ENCODE measurements at places on chromosomes 3 and 15.
A peak's percentile ranks its signal among the peaks of the same experiment; 100 is the strongest.

GRCh38 chr15:57079931-57080620 lies 161.6 kb downstream of the TCF12 start:
- H3K27ac ChIP-seq = no peak overlapping the region
- no peaks in the 10 kb centered on the region for H3K36me3 ChIP-seq
- H3K4me1 ChIP-seq = peaks cover 16% of the 10 kb centered on the region
- H3K4me3 ChIP-seq = no peak overlapping the region
- no peaks in the 10 kb centered on the region for H3K27me3 ChIP-seq
- DNase-seq = no peak

DNA sequence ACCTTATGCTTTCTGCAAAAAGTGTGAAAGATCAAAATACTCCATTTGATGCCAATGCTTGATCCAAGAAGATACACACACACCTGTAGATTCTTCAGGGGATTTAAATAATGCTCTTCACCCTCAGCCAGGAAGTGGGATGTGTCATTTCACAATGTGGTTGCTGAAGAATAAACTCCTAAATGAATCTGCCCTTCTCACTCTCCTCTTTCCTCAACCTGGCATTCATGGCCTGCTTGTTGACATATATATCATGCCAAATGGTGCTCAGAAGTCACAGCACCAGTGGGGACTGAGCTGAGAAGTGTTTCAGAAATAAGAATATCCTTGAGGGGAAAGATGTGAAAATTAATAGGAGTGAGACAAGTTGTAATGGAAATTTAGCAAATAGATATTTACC lies 146.6 kb upstream of the ARHGEF26 start:
- no peak overlapping the region for H3K27ac ChIP-seq
- H3K36me3 ChIP-seq = no peaks in the 10 kb centered on the region
- no peaks in the 10 kb centered on the region for H3K27me3 ChIP-seq

- H3K36me3 ChIP-seq = no peaks in the 10 kb centered on the region
- peaks cover 3% of the 10 kb centered on the region for H3K27me3 ChIP-seq
- H3K27ac ChIP-seq = no peak overlapping the region
- no peak for DNase-seq
- no peaks in the 10 kb centered on the region for H3K4me1 ChIP-seq
These were observed 8.2 kb downstream of the SLC27A2 start for GRCh38 chr15:50190166-50190570.

DNA sequence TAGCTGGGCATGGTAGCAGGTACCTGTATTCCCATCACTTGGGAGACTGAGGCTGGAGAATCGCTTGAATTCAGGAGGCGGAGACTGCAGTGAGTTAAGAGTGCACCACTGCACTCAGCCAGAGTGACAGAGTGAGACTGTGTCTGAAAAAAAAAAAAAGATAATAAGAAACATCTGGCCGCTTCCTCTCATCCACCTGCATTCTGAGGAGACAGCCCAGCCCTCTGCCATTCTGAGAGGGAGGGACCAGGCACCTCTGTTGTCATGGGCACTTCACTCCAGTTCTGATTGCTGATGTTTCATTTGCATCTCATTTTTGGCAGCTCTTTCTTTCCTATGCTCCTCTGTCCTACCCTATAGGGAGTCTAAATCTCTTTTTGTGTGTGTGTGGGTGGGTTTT lies 36.4 kb upstream of the GSK3B start:
- no peaks in the 10 kb centered on the region for H3K4me1 ChIP-seq
- no peaks in the 10 kb centered on the region for H3K36me3 ChIP-seq
- no peak for DNase-seq
- H3K27me3 ChIP-seq = no peaks in the 10 kb centered on the region
- H3K27ac ChIP-seq = no peak overlapping the region
- no peak overlapping the region for H3K4me3 ChIP-seq

GRCh38 chr15:75164625-75165350 lies 36.9 kb upstream of the C15orf39 start:
- no peaks in the 10 kb centered on the region for H3K36me3 ChIP-seq
- no peak overlapping the region for H3K27ac ChIP-seq
- H3K27me3 ChIP-seq = no peaks in the 10 kb centered on the region
- no peak overlapping the region for H3K4me3 ChIP-seq
- no peak for DNase-seq

DNA sequence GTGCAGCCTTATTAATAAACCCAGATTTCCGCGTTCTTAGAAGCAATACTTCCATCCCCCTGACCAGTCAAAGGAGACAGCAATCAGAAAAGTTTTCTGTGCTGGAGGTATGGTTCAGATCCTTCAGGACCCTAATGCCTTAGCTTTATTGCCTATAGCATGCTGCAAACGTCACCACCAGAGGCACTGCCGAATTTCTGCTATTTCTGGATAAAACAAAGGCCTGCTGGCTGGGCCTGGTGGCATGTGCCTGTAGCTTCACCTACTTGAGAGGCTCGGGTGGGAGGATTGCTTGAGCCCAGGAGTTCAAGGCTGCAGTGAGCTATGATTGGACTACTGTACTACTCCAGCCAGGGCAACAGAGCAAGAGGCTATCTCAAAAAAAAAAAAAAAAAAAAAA lies 407.2 kb downstream of the FOXP1 start:
- DNase-seq = no peak
- H3K4me3 ChIP-seq = no peak overlapping the region
- no peaks in the 10 kb centered on the region for H3K27me3 ChIP-seq
- no peak overlapping the region for H3K27ac ChIP-seq
- peaks cover 7% of the 10 kb centered on the region for H3K4me1 ChIP-seq

DNA sequence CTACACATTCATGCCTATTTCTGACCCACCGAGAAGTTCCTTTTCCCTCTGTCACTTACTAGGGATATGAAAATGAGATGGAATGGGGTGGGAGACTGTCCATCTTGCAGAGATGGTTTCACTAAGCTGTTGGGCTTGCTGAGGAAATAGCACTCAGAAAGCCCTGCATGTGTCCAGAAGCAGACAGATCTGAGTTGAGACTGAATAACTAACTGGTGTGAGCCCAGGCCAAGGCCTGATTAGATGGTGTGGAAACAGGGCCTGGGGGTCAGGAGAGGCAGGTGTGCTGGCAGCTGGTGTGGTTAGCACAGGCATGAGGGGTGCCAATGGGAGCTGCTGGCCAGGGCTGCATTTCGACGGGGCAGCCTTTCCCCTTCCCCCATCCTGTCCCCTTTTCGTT lies 72.1 kb downstream of the CLSTN2 start:
- no peak overlapping the region for H3K4me3 ChIP-seq
- H3K27ac ChIP-seq = no peak overlapping the region
- no peaks in the 10 kb centered on the region for H3K27me3 ChIP-seq
- H3K4me1 ChIP-seq = peaks cover 7% of the 10 kb centered on the region

DNA sequence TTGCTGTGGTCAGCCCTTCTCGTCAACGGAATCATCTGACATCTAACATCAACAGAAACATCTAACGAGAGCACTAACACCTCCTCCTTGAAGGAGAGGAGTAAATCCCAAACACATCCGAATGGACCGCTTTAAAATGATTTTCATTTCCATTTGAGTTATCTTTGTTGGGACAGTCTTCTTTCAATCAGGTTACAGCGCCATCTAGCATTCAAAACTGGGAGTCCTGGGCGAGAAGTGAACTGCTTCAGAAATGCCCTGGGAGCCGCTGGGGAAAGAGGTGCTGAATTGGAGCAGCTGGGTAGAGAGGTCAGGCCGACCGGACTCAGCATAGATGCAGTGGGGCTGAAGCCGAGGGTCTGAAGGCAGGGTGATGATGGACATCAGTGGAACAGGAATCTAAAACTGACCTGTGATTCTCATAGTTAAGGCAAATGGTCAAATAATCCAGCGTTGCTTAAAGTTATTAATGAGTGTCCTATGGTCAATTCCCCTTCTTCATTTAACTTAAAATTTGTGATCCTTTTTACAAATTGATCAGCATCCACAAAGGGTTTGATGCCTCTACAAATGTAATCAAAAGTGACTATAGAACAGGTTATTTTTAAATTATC lies 170.0 kb upstream of the NDN start:
- DNase-seq = peak; percentile 34
- no peaks in the 10 kb centered on the region for H3K27me3 ChIP-seq
- H3K36me3 ChIP-seq = no peaks in the 10 kb centered on the region
- no peak overlapping the region for H3K27ac ChIP-seq
- H3K4me1 ChIP-seq = no peaks in the 10 kb centered on the region
- H3K4me3 ChIP-seq = no peak overlapping the region

- H3K36me3 ChIP-seq = no peaks in the 10 kb centered on the region
- no peak overlapping the region for H3K4me3 ChIP-seq
- H3K27ac ChIP-seq = no peak overlapping the region
These were observed 287.8 kb upstream of the UMPS start for GRCh38 chr3:124442463-124442862.

DNA sequence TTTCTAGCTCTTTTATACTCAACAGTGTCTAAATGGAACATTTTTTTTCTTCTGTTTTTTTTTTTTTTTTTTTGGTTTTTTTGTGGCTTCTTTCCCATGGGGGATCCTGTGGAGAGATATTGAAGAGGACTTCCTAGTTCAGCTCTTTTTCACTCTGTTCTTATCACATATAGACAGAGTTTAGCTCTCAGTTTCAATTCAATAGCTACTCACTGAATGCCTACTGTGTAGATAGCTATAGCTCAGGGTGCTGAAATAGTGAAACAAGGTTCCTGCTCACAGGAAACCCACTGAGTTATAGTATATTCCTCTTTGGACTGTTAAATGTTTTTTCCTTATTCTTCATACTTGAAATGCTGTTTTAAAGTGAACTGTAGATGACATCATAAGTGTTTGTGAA lies 918.8 kb downstream of the CADM2 start:
- no peak overlapping the region for H3K27ac ChIP-seq
- no peaks in the 10 kb centered on the region for H3K36me3 ChIP-seq
- no peak overlapping the region for H3K4me3 ChIP-seq
- no peaks in the 10 kb centered on the region for H3K27me3 ChIP-seq
- no peak for DNase-seq

- H3K27ac ChIP-seq = no peak overlapping the region
- H3K4me3 ChIP-seq = no peak overlapping the region
- DNase-seq = no peak
- H3K4me1 ChIP-seq = peaks cover 54% of the 10 kb centered on the region
- peaks cover 33% of the 10 kb centered on the region for H3K36me3 ChIP-seq
- no peaks in the 10 kb centered on the region for H3K27me3 ChIP-seq
These were observed 9.9 kb downstream of the ITPR1 start for GRCh38 chr3:4503050-4503449.

DNA sequence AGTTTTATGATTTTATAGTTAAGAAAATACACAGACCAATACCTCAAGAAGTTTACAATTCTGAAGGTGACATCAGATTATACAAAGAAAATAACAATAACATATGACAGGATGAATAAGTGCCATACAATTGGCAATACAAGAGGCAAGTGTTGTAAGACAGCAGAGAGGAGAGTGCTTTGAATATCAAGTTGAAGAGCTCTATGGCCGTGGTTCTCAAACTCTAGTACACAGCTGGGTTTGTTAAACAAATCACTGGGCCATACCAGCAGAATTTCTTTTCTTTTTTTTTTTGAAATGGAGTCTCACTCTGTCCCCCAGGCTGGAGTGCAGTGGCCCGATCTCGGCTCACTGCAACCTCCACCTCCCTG lies 167.1 kb upstream of the NECTIN3 start:
- no peak for DNase-seq
- H3K27ac ChIP-seq = no peak overlapping the region
- no peaks in the 10 kb centered on the region for H3K27me3 ChIP-seq
- no peaks in the 10 kb centered on the region for H3K36me3 ChIP-seq
- H3K4me3 ChIP-seq = no peak overlapping the region

- no peaks in the 10 kb centered on the region for H3K27me3 ChIP-seq
- H3K27ac ChIP-seq = no peak overlapping the region
- no peak for DNase-seq
- H3K4me1 ChIP-seq = peaks cover 15% of the 10 kb centered on the region
- H3K36me3 ChIP-seq = peaks cover 100% of the 10 kb centered on the region
These were observed 11.2 kb downstream of the UBL7 start for GRCh38 chr15:74449643-74450205.

DNA sequence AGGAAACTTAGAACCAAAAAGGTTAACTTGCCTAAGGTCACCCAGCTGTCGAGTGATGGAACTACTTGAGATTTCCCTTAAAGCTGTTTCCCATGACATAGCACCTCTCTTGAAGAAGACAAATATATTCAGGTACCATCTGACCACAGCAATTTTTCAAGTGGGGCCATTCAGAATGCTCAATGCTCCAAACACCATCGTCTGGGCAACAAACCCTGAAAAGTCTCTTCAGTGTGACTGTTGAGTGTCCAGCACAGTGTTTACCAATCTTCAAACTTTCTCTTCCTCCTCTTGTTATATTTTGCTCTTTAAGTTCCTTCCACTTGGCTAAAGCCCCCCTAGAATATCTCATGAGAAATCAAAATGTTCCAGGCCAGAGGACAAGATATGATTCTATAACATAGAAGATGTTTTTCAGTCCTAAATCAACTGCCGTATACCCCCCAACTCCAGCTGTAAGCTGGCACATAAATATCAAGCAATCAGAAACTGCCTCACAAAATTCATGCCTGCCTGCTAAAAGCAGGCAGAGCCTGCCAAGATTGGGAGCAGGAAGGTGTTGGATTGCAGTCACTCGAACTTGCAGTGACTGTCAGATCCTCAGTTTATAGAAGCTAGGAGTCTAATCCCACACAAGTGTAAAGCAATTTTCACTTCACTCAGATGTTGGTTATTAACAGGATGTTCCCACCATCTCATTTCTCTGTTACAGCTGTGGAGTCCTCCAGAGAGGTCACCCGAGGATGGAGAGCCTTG lies 230.5 kb upstream of the MRPL3 start:
- no peaks in the 10 kb centered on the region for H3K27me3 ChIP-seq
- no peak overlapping the region for H3K4me3 ChIP-seq
- no peaks in the 10 kb centered on the region for H3K36me3 ChIP-seq
- no peak overlapping the region for H3K27ac ChIP-seq
- no peaks in the 10 kb centered on the region for H3K4me1 ChIP-seq
- DNase-seq = no peak

GRCh38 chr3:25103391-25103790 lies 324.7 kb upstream of the RARB start:
- no peaks in the 10 kb centered on the region for H3K36me3 ChIP-seq
- no peak for DNase-seq
- no peaks in the 10 kb centered on the region for H3K27me3 ChIP-seq
- peaks cover 3% of the 10 kb centered on the region for H3K4me1 ChIP-seq

GRCh38 chr3:57464011-57464410 lies 80.1 kb downstream of the DNAH12 start:
- no peaks in the 10 kb centered on the region for H3K27me3 ChIP-seq
- H3K4me3 ChIP-seq = no peak overlapping the region
- H3K27ac ChIP-seq = no peak overlapping the region
- no peaks in the 10 kb centered on the region for H3K4me1 ChIP-seq
- DNase-seq = no peak
- H3K36me3 ChIP-seq = no peaks in the 10 kb centered on the region

DNA sequence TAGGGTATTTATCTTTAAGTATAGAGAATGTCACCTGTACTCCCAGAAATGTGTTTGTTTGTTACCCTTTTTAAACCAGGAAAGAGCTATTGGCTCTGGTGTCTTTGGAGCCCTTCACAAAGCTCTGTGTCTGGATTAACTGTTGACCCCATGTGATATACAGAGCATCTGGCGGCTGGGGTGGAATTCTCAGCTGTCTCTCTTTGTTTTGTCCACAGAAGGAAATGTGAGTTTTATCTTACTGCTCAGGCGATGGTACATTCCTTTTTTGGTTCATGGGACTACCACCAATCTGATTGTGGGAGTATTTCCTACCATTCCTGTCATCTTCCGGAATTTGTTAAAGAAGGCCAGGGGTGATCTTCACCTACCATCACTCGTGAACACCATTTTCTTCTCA lies 120.3 kb downstream of the AKAP13 start:
- no peaks in the 10 kb centered on the region for H3K27me3 ChIP-seq
- no peaks in the 10 kb centered on the region for H3K36me3 ChIP-seq
- no peak for DNase-seq
- peaks cover 75% of the 10 kb centered on the region for H3K4me1 ChIP-seq
- H3K27ac ChIP-seq = peak overlapping the region; percentile 59
